CMK (cell line): ENCODE measurements at places on chromosomes 6 and 20.

DNA sequence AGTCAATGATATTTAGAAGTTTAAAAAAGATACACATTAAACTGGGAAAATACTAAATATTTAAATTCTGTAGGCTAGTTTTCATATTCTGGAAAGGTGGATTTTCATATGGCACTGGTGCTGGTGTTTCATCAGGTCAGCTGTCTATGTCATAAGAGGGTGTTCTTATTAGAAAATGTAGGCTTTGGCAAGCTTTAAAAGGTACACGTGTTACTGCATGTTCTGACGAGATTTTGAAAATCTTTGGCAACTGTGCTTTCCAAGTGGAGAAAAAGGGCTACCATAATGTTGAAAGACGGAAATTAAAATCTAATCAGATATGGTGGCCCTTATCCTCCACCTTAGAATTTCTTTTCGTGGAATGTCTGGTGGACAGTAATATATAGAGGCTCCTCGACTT, 30.0 kb downstream of the SLC22A3 start:
- DNase-seq = no peak

DNA sequence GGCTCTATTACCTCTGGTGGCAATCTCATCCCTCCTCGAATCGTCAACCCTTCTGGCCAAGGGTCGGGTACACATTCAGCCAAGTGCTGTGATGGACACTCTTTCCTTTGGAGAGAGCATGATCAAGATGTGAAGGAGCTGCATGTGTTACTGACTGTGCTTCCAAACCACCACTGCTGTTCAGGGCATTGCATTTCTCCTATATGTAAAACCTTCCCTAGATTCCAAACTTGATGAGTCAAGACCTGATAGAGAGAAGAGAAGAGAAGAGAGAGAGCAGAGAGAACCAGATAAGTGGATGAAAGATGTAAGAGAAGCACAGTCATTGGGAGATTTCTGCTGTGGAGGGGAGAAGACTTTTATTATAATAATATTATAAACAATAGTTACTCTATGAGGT, 162.2 kb downstream of the KCNQ5 start:
- no peak for DNase-seq

- DNase-seq = no peak
Observed at GRCh38 chr20:16747291-16747811, 807 bp upstream of the OTOR start.

GRCh38 chr20:13219327-13220193, 1.5 kb upstream of the ISM1 start:
- no peak for DNase-seq

- no peak for DNase-seq
Observed at GRCh38 chr6:136706430-136706829, 85.8 kb downstream of the MAP3K5 start.

- DNase-seq = no peak
Observed at GRCh38 chr20:43948455-43948854, 33.8 kb downstream of the TOX2 start.

DNA sequence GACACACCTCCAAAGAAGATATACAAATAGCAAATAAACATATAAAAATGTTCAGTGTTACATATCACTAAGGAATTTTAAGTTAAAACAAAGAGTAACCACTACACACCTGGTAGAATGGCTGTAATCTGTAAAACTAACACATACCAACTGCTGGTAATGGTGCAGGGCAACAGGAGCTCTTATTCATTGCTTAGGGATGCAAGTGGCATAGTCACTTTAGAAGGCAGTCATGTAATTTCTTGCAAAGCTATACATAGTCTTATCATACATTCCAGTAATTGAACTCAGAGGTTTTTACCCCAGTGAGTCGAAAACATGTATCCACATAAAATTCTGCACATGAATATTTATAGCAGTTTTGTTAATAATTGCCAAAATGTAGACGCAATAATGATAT, 906.8 kb upstream of the CITED2 start:
- DNase-seq = no peak

DNA sequence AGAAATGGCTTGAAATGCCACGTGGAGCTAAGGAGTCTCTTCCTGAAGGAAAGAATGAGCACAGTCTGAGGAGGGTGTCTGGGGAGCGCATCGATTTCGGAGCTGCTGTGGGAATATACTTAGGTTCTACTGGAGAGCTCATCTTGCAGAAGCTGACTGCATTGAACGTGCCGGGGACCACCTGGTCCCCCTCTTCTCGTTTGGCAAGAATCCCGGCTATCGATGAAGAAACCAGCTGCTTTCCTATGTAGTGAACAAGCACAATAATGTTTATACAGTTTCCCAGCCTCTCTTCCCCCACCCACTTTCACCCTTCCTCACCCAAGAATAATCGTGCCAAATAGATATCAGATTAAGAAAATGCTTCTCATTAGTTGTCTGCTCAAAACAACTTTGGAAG, 242.5 kb downstream of the PACRG start:
- DNase-seq = no peak

- DNase-seq = no peak
Observed at GRCh38 chr6:134103006-134103405, 50.6 kb upstream of the SLC2A12 start.

DNA sequence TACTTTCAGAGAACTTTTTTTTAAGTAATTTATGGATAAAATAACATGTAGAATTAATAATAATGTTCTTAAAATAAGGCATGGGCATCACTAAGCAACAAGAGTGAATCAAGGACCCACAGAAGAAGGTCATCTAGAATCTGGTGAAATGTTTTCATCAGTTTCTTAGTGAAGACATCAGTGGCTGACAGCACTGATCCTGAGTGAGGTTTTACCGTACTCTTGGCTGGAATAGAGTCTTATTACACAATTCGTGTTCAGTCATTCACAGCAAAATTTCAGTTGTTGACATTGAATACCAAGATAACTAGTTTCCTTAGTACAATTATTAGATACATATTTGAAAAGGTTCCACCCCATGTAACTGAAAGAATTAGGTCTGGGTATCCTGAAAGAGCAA, 140.4 kb downstream of the C6orf58 start:
- DNase-seq = no peak

DNA sequence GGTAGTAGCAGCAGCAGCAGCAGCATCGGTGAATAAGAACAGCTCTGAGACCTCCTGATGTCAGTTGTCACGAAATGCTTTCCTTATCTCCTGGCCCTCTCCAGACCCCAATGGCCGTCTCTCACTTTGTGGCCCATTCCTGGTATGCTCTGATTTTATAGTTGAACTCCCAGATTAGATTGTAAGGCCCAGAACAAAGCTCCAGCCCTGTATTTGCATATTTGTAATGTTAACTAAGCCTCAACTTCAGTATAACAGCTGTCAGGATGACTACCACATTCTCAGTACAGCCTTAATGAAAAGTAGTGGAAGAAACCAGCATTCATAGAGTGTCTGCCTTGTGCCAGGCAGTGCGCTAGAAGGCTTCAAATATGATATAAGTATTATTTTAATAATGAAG, 180.9 kb downstream of the SASH1 start:
- DNase-seq = no peak

DNA sequence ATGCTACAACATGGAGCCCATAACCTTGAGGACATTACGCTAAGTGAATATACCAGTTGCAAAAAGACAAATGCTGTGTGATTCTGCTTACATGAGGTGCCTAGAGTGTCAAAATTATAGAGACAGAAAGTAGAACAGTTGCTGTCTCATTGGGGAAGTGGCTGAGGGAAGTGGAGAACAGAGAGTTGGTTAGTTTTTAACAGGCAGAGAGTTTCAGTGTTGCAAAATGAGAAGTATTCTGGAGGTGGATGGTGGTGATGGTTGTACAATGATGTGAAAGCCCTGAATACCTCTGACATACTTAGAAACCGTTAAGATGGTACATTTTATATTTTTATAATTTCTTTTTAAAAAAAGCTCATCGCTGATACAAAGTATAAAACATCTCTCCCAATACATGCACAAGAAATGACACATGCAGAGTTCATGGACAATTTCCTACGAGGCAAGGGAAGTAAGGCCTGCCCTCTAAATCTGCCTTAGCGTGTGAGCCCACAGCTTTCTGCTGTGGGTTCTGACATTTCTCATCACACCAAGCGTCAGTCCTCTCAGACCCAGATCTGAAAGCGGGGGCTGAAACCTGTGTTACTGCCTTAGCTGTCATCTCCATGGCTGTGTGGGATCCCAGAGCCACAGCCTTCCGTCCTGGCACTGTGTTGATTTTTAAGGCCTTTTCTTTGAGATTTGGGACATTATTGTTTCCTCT, 126.0 kb downstream of the RNASET2 start:
- no peak for DNase-seq

DNA sequence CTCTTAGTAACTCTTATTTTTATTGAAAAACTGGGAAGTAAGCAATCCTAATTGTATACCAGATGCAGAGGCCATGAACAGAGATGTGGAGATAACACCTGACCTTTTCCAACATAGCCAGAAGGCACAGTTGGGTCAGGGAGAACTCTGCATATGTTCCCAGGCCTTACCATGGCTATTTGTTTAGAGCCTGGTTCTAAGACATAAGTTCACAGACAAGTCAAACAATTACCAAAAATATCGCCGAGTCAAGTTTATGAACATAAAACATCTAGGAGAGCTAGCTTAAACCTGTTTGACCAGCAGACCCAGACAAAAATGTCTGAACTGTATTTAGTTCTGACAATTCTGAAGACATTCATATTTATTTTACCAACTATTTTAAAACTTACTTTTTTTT, 26.7 kb upstream of the IYD start:
- DNase-seq = no peak
